H4 (cell line): ENCODE measurements at places on chromosomes 2 and 18. TPM values are rescaled to one million over a fixed set of nuclear protein-coding genes. Genes with fewer than 3 reads are reported as not detected.

DNA sequence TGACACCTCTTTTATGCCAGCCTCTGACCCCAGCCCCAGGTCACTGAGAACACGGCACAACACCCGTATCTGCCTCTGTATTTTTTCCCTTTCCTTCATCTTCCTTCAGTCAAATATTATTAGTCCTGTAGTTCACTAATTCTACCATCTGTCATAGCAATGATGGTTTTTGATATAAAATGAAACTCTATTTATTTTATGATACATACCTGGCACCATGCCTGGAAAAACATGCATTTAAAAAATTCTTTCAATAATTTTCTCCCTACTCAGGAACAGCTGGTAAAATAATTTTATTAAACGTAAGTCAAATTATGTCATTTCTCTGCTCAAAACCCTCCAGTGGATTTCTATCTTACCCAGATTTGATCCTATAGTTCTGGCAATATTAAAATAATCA, 224.7 kb downstream of the CDH7 start:
- no peak for DNase-seq

DNA sequence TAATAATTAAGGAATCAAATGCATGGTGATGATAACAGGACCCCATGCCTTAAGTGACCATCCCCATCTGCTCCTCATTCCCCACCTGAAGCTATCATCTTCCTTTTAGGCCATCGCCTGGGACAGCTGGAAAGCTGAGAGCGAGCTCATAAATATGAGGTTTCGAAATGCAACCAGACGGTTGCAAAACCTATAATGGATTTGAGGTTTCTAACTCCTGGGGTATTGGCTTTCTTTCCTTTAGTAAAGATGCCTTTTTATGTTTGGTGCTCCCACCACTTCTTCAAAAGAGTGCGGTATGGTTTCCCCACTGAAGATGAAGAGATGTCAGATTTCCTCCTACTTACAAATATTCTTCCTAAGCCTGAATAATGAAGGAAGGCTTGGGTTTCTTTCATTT, 1589.5 kb upstream of the PIK3C3 start:
- no peak for DNase-seq

GRCh38 chr2:140257692-140258300, 1477.6 kb upstream of the NXPH2 start:
- no peak for DNase-seq

DPP10 gene
- total RNA-seq, result 0.04 and 0.64 TPM in 2 replicates

ACADL gene
- 0.48 TPM in 1 of 2 replicates, not detected in the other for total RNA-seq

CYTIP gene
- total RNA-seq, result 0.06 TPM in 1 of 2 replicates, not detected in the other
